ENCODE measurements at places on chromosomes 2 and 18.

DNA sequence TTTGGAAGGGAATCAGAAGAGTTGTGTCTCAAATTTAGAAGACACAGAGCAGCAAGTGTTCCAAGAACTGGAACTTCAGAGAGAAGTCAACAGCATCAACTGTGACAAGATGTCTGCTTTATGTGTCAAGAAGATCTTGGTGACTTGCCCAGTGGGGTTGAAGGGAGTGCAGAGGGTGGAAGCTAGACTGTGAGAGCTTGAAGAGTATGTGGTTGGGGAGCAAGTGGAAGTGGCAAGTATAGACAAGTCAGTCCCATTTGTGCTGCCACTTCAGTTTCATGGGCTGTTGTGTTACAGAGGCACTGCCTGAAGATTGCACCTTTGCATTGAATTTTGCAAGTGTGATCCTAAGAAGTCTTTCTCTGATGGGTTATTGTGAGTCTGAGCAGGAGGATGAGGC, 68.7 kb upstream of the MC2R start:
- DNase-seq = no peak

DNA sequence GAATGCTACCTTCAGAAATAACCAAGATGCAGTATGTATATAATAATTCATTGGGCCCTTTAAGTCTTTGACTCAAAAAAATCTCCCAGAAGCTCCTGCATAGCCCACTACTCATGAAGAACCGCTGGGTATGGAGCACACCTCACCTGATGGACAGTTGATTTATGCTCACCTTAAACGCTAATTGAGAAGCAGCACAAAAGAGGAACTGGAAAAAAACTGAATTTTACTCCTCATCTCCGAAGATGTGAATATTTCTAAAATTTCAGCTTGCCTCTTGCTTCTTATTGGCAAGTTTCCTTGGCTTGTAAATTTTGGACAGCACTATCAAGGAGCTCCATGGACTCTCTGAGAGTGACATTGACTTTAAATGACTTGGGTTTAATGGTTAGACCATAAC, 5.5 kb downstream of the CYP1B1 start:
- no peak for DNase-seq

DNA sequence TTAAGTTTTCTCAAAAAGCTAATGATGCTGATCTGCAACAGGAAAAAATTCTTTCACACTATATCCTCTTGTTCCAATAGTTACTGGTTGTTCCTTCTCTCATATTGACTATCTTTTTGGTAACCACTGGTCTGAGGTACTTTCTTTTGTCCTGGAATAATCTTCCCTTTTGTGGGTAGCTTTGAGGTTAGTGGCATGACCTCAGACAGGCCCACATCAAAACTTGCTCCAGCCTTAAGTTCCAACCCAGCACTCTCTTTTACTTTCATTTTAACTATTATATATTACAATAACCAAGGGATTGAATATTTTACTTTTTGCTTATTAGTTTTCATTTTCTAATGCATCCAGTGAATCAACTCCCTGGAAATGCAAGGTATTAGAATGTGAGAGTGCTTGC, 9.5 kb downstream of the REG1A start:
- DNase-seq = no peak

DNA sequence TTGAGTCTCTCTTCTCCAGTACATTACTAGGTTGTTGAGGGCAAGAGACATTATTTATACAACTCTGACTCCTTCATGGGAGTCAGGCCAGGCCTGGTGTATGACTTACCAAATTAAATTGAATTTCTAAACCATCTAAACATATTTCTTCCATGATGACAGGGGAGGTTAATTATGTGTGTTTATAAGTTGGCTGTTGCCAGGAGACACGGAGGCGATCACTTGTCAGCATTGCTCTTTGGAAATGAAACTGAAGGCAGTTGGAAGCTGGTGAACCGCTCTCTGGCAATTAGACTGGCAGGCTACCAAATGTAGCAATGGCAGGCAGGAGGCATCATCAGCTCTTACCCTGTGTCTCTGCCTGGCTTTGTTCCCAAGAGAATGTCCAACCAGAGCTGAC, 241.4 kb downstream of the KCNS3 start:
- no peak for DNase-seq
